Panc1 (cell line): ENCODE measurements at places on chromosomes 1 and 21.

DNA sequence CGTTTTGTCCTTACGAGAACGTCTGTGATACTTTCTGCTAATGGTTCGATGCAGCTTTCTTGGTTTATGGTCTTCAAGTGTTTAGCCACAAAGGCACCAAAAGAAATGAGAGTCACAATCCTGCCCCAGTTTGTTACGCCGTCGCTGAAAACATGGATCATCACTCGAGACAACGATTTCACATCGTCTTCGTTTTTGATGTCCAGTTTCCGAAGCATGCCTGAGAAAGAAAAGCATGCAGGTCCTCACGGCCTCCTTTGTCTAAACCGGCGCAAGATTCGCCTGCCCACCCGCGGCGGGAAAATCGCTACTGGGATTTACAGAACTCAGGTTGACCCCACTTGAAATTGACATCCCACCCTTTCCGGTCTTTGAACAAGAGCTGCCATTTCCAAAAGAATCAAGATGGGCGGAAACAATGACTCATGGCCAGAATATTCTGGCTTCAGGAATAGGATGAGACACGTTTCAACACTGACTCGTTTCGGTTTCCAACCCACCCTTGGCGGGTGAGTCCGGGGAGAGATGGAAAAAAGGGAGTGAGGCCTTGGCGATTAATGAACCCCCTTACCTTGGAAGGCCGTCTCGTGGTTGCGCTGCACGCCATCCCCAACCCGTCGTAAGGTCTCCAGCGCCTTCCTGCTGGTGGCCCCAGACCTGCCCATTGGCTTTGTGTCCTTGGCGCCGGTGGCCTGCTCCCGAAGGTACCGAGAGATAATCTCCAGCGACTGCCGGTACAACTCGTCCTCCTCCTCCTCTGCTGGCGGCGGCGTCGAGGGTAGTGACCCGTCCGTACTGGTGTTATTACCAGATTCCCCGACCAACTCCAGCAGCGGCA lies 919 bp downstream of the MCL1 start:
- H3K27ac ChIP-seq: peak overlapping the region; percentile 95
- DNase-seq: no peak
- H3K4me1 ChIP-seq: peaks cover 22% of the 10 kb centered on the region
- H3K4me3 ChIP-seq: peak overlapping the region; percentile 99
- peaks cover 46% of the 10 kb centered on the region for H3K36me3 ChIP-seq

DNA sequence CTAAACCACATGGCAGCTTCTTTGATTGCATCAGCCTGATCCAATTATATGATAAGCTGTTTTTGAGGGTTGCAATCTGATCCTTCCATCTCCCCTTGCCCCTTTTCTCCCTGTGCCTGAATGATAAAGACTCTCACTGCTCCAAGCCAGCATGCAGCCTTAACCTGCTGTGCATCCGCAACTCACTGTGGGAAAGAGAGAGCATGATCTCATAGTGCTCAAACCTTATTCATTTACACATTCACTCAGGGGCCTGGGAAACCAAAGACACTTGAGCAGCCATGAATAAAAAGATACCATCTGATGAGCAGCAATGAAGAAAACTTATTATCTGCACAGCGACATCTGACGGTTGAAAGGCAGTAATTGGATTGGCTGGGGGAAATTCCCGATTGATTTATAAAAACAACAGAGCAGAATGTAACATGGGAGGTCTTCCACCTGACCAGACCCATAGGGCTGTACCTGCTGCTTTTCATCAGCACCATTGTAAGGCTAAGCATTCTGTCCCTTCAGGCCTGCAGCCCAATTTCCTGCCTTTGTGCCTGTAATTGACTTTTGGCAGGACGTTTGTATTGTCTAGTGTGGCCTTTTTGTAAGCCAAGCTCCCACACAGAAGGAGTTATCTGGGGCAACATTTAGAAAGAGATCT lies 62.5 kb downstream of the KIAA0040 start:
- H3K27me3 ChIP-seq: peaks cover 5% of the 10 kb centered on the region; the same call in 1 of the 2 replicates
- no peak overlapping the region for H3K27ac ChIP-seq
- no peak for DNase-seq
- no peaks in the 10 kb centered on the region for H3K4me1 ChIP-seq

DNA sequence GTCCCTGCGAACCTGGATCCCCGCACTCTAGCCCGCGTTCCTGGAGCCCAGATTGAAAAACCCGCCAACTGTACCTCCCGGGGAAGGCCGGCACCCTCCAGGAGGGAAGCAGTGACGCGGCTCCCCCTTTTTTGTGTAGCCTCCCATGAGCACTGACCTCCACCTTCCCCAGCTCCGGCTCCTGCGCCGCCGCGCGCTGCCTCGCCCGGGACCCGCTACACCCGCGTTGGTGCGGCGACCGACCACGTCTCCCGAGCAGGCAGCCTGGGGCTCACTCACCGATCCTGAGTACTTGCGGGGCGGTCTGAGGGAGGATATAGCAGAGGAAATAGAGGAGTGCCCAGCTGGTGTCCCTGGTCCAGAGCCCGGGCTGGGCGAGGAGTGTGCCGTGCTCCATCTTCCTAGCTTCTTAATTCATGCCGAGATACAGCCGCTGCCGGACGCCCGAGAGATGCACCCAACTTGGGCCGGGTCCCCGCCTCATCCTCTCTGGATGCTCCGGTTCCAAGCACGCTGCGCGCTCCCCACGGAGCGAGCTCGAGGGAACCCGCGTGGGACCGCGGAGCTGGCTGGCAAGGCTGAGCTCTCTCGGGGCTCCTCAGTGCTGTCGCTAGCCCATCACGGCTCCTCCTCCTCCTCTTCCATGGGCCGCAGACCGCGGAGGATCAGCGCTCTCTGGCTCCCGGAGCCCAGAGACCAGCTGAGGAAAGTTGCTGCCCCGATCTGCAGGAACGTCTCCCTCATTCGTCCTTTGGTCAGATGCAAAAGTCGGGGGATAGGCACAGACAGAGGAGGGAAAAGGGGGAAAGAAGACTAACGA lies 482 bp downstream of the GRIK1 start:
- H3K4me3 ChIP-seq: no peak overlapping the region
- H3K36me3 ChIP-seq: no peaks in the 10 kb centered on the region
- no peak for DNase-seq
- H3K4me1 ChIP-seq: no peaks in the 10 kb centered on the region
- H3K27me3 ChIP-seq: no peaks in the 10 kb centered on the region; the same call in 1 of the 2 replicates
- H3K27ac ChIP-seq: no peak overlapping the region

GRCh38 chr1:112256411-112256810 lies 139.6 kb upstream of the CTTNBP2NL start:
- DNase-seq: no peak
- no peak overlapping the region for H3K4me3 ChIP-seq

DNA sequence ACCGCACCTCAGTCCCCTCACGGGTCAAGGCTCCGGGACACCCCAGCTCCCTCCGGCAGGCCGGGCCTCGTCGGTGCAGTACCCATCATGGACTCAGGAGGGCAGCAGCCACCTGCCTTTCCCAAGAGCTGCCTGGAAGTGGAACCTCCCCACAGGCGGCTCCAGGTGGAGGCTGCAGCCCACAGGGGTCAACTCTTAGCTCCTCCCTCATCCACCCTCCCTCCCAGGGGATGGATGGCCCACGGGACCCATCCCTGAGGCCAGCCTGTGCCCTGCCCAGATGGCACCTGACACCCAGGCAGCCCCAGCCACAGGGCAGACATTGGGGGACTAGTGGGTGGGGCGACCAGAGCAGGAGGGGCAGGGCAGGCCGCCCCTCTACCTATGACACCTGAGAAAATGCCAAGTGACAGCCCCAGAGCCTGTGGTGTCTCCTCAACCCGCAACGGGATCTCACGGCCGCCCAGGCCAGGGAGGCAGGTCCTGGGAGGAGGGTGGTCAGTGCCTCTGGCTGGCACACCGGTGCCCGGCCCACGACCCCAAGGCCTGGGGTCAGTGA lies 1.2 kb upstream of the ARHGEF16 start:
- no peak overlapping the region for H3K27ac ChIP-seq
- peak; percentile 32 for DNase-seq
- H3K36me3 ChIP-seq: no peaks in the 10 kb centered on the region
- H3K4me1 ChIP-seq: peaks cover 9% of the 10 kb centered on the region
- H3K27me3 ChIP-seq: no peaks in the 10 kb centered on the region

- peak overlapping the region; percentile 74 for H3K4me3 ChIP-seq
- H3K27ac ChIP-seq: peak overlapping the region; percentile 72
- H3K27me3 ChIP-seq: peaks cover 46% of the 10 kb centered on the region
- peaks cover 20% of the 10 kb centered on the region for H3K4me1 ChIP-seq
- DNase-seq: no peak
- H3K36me3 ChIP-seq: no peaks in the 10 kb centered on the region
Measured at GRCh38 chr1:212607913-212608391, 609 bp upstream of the ATF3 start.

DNA sequence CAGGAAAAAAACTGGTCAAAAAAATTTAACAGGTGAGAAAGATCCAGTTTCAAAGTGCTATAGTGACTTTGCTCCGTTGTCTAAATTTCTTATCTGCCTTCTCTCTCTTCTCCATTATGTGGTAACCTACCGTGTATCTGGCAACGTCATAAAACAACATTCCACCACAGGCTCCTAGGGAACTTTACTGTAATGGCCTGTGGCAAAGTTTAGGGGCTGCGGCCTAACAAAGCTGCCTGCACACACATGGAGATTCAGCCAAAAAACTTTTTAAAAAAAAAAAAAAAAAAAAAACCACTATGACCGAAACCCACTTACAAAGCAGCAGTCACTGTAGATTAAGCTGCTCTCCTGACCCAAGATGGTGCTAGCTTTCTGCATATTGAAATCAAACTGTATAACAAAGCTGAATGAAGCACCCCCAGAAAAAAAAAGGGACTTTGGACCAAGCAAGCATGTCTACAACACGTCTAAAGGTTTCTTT lies 202.6 kb downstream of the SLC45A1 start:
- DNase-seq: no peak
- H3K4me1 ChIP-seq: peaks cover 5% of the 10 kb centered on the region

DNA sequence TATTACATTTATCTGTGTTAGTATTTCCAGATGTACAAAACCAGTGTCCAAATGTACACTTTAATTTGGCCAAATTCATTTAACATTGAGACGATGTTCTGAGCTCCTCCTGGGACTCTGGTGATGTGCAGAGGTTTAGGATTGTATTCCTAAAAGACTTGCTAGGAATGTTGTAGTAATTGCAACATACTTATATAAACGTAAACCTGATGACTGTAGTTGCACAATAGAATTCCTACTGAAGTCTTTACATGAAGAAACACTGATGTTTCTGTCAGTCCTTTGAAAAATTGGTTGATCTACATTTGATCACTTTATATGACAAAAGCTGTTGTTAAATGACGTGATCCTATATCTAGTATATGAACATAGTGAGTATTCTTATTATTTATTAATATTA lies 5.1 kb upstream of the OR14C36 start:
- H3K36me3 ChIP-seq: no peaks in the 10 kb centered on the region
- H3K4me3 ChIP-seq: no peak overlapping the region
- H3K4me1 ChIP-seq: no peaks in the 10 kb centered on the region
- no peaks in the 10 kb centered on the region for H3K27me3 ChIP-seq
- DNase-seq: no peak

DNA sequence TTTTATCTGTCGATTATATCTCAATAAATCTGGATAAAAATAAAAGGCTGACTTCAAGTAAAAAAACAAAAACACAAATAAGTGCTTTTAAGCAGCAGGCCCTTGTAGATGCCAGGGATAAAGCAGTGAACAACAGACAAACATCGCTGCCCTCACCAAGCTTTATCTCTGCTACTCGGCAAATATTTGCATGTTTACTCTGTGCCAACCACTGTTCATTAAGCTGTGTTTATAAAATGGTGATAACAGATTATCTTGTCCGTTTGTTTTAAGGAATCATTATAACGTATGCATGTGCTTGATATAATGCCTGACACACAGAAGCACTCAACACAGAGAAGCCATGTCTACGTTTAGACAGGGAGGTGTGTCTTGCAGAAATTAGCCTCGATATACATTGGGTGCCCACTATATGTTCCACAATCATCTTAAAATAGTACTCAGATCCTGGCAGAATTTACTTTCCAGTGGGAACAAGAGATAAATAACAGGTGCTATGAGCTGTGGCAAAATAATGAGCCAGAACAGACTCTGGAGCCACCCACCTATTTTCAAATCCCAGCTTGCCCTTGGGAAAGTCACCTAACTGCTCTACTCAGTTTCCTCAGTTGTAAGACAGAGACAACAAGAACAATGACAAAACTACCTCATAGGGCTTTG lies 47.2 kb downstream of the TRIT1 start:
- peaks cover 11% of the 10 kb centered on the region; the same call in 1 of the 2 replicates for H3K36me3 ChIP-seq
- H3K27me3 ChIP-seq: no peaks in the 10 kb centered on the region
- no peak overlapping the region for H3K4me3 ChIP-seq
- no peak for DNase-seq

DNA sequence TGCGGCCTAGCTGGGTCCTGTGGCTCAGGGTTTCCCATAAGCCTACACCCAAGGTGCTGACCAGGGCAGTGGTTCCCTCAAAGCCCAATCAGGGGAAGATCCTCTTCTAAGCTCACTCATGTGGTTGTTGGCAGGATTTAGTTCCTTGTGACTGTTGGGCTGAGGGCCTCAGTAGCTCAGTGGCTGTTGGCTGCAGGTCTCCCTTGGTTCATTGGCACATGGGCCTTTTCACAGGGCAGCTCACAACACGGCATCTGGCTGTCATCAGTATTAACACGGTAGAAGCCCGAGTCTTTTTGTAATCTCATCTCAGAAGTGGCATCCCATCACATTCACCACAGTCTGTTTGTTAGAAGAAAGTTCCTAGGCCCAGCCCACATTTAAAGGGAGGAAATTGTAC lies 188.2 kb upstream of the HMCN1 start:
- H3K36me3 ChIP-seq: no peaks in the 10 kb centered on the region
- H3K27ac ChIP-seq: peak overlapping the region; percentile 27; the same call in 1 of the 2 replicates
- no peak for DNase-seq
- peaks cover 6% of the 10 kb centered on the region for H3K4me1 ChIP-seq
- no peak overlapping the region for H3K4me3 ChIP-seq

DNA sequence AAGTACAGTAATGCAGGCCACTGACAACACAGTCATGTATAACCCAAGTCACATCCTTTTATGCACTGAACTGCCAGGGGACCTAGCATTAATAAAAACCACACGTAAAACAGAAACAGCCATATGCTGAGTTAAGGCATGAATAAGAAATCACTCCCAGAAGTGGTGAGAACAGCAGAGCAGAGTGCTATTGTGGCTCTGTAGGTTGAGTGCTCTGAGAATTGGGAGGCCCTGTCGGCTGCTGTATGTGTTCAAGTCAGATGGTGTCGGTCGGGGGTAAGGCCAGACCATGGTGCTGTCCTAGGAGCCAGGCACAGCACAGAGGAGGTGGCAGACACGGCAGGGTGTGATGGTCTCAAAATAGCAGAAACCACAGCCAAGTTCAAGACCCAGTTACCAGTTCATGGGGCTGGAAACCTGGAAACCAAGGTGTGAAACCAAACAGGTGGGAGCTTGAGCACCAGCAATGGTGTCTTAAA lies 126.6 kb upstream of the COA6 start:
- no peaks in the 10 kb centered on the region for H3K36me3 ChIP-seq
- H3K4me3 ChIP-seq: no peak overlapping the region
- no peak for DNase-seq
- H3K27ac ChIP-seq: no peak overlapping the region

- no peaks in the 10 kb centered on the region for H3K27me3 ChIP-seq
- DNase-seq: no peak
- no peak overlapping the region for H3K27ac ChIP-seq
- H3K4me3 ChIP-seq: no peak overlapping the region
- no peaks in the 10 kb centered on the region for H3K4me1 ChIP-seq
Measured at GRCh38 chr1:224736619-224737352, 120.7 kb downstream of the CNIH3 start.

- H3K4me3 ChIP-seq: no peak overlapping the region
- H3K4me1 ChIP-seq: peaks cover 40% of the 10 kb centered on the region
- no peak for DNase-seq
- H3K36me3 ChIP-seq: no peaks in the 10 kb centered on the region
- H3K27ac ChIP-seq: peak overlapping the region; percentile 95
- no peaks in the 10 kb centered on the region for H3K27me3 ChIP-seq
Measured at GRCh38 chr1:241603731-241604245, 36.4 kb downstream of the CHML start.
